Renal pelvis (tissue), 12 donors: ENCODE measurements at places on chromosomes 16 and 17. TPM values are rescaled to one million over a fixed set of nuclear protein-coding genes. Genes with fewer than 3 reads are reported as not detected.

ADAM11 gene
- 2.7 TPM for polyA plus RNA-seq

GRCh38 chr17:70786081-70786480, 616.7 kb downstream of the KCNJ2 start:
- DNase-seq, result no peak

- DNase-seq, result no peak
Measured at GRCh38 chr16:65123396-65124211, 1.7 kb upstream of the CDH11 start.

TPSD1 gene
- polyA plus RNA-seq, result 0.32 TPM

DNA sequence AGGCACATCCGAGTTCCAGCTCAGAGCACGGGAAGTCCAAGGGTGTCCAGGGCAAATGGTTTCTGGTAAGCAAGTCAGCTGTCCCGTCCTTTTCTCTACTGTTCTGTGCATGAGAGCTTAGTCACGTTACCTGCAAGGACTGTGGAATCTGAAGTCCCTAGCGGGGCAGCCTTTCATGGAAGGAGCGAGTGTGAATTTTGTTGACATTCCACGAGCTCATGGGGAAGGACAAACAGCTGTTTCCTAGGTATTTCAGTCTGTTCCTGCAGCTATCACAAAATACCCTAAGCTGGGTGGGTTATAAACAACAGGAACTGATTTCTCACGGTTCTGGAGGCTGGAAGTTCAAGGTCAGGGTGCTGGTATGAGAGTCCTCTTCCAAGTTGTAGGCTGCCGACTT, 109.2 kb downstream of the SDR42E1 start:
- DNase-seq, result no peak

DNA sequence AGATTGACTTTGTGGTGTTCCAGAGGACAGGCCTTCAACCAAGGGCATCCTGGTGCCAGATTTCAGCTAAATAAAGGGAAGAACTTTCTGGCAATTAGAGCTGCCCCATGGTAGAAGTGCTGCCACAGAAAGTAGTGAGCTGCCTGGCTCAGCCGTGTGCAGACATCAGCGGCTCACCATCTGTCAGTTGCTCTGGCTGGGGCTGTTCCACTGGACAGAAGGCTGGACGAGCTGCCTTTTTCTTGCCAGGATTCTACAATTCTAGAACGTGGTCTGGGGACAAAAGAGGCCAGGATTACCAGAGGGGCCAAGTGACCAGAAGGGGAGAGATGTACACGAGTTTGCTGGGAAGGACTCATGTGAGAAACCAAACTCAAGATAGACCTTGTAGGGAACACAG, 107.0 kb upstream of the RPL38 start:
- no peak for DNase-seq

DNA sequence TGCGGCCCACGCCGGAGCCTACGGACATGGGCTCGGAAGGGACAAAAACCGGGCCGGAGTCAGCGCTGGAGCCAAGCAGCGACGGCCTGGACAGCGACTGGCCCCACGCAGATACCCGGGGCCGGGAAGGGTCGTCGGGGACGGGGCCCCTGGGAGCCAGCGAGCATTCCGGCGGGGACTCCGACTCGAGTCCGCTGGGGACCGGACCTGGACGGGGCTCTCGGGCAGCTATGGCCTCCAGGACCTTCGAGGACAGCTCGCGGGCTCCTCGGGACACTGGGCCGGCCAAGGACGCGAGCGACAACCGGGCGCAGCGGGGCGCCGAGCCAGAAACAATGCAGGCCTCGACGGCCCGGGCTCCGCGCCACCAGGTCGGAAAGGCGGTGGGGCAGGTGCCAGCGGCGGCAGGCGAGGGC, 1.0 kb downstream of the MYO15B start:
- DNase-seq, result no peak

C16orf96 gene
- 0.38 TPM for polyA plus RNA-seq

- no peak for DNase-seq
Measured at GRCh38 chr17:78240839-78241238, 9.4 kb downstream of the TMEM235 start.

DNA sequence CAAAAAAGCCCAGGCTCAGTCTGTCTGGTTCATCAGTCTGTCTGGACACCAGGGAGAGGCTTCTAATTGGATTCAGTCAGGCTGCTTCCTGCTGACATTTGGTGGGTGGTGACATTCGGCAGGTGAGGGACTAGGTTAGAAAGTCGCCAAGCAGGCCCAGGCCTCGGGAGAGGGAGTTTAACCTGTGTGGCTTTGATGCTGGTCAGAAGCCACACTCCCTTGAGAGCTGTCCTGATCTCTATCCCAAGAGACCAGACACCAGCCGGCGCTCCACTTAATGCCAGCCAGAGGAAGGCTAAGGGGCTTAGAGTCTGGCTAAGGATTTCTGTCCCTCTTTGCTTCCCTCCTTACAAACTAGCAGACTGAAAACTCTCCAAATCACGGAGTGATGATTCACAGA, 135.0 kb downstream of the GSG1L start:
- no peak for DNase-seq

TEKT1 gene
- 0.73 TPM for polyA plus RNA-seq

C16orf46 gene
- polyA plus RNA-seq, result 4.1 TPM

GRCh38 chr16:53703590-53704444, at the start of the genes FTO and RPGRIP1L:
Gene FTO (plus strand): TSS chr16:53704156.
Gene RPGRIP1L (minus strand): TSS chr16:53703859. CDS start chr16:53700723, 3,136 bp downstream.
- peak; percentile 99 for DNase-seq

SLFN14 gene
- 0.17 TPM for polyA plus RNA-seq

DNA sequence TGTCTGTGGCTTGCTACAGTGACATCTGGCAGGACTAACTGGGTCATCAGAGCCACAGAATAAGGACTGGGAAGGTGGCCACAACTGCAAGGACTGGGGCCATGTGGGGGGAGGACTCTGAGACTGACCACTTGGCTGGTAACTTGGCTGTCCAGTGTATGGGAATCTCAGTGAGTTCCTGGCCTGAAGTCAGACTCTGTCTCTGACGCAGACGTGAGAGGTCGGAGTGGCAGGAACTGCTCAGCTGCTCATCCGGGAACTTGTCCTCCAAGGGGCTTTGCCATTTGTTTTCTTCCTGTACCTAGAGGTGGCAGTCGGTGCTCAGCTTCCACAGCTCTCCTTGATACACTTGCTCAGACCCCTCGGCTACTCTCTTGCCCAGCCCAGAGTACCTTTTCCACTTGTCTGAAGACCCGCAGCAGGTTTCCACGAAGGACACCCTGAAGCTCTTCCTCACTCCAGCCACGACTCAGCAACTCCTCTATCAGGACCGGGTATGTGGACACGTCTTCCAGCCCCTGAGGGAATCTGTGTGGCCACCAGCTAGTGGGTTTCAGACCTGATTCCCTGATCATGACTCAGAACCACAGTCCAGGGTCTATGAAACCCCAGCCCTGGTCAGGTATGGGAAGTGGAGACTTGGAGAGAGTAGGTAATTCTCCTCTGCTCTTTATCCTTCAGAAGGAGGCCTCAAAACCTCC, 7.3 kb upstream of the DPEP3 start:
- no peak for DNase-seq

GRCh38 chr16:11016993-11017392, 72.6 kb downstream of the CLEC16A start:
- no peak for DNase-seq

SPATA32 gene
- polyA plus RNA-seq, result 0.09 TPM

DNA sequence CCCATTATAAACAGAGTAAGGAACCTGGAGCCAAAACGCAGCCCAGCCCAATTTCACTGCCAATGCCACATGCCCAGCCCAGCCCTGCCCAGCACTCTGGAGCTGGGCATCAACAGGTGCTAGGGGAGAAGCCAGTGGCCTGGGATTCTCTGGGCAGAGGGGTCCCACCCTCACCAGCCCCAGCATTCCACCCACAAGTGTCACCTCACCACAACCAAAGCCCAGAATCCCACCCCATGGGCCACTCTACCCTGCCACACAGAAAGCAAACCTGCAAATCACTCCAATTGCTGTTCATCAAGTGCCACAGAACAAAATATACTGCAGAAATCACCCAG, 102.5 kb upstream of the CDH5 start:
- no peak for DNase-seq

DNA sequence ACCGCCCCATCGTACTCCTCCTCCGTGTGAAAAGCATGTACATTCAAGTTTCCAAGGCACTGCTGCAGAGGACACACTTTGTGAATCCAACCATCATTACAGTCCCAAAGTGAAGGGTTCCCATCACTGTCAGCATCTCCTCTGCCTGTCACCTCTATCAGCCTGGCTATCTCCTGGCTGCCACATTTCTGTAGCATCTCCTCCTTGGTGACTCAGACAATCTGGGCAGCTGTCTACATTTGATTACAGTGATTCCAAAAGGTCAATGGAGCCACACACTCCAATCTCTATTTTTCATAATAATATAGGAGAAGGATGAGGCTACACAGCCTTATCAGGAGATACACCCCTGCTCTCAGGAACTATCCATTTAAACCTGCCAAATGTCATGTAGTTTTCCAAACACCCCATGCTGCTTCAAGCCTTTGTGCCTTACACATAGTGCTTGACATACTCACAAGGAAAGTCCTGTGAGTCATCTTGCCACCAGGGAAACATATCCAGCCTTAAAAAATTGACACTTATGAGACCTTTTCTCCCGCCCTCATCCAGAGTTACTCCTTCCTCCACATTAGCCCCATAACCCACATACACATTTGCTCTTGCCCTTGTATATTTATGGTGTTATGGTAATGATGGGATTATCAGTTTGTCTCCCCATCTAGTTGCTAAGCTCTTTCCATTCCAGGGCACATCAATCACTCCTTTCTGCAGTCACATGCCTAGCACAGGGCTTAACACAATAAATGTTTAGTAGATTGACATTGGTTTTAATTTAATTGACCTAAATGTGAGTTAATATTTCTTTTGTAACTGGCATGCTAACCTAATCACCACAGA, 250.1 kb upstream of the CDH5 start:
- no peak for DNase-seq

LGALS9B gene
- not detected for polyA plus RNA-seq

GRCh38 chr17:27091043-27091497, 202.8 kb upstream of the WSB1 start:
- DNase-seq, result no peak

GRCh38 chr17:18089613-18090012, 1.9 kb downstream of the DRG2 start:
- DNase-seq, result no peak

DNA sequence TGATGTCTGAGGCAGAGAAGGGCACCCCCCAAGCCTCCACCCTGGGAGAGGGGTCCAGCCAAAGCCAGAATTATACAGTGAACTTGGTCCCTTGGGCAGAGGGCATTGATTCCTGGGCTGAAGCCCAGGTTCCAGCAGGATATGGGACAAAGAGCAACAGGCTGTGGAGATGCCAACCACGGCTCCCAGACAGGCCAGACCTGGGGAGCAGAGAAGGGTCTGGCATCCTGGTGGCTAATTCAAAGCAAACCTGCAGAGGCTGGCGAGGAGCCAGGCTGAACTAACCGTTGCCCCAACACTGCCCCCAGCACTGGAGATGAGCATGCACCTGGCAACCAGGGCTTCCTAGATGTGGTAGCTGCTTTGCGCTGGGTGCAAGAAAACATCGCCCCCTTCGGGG, 3.0 kb downstream of the CES3 start:
- DNase-seq, result no peak

DNA sequence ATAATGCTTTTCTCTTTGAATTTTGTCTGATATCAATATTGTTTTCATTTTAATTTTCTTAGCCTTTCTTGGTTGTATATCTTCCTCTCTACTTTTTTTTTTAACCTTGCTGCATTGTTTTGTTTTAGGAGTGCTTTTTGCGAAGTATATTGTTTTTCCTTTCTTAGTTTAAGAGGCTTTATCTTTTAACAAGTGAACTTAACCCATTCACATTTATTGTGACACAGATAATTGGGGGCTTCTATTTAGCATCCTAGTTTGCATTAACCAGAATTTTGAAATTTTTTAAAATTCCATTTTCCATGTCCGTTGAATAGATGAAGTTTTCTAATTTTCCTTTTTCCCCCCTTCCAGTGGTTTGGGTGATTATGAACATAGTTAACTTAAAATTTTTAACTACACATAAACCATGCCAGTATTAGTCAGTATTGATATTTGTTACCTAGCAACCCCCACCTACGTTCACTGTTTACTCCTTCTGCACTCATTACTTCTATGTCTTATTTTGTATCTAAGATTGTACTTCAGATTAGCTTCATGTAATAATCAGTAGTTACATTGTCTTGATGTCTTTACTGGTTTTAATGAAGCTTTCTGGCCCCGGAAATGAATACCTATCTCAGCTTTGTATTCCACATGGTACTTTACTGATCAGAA, 44.4 kb downstream of the TNRC6A start:
- no peak for DNase-seq

XYLT1 gene
- 6.9 TPM for polyA plus RNA-seq

DNA sequence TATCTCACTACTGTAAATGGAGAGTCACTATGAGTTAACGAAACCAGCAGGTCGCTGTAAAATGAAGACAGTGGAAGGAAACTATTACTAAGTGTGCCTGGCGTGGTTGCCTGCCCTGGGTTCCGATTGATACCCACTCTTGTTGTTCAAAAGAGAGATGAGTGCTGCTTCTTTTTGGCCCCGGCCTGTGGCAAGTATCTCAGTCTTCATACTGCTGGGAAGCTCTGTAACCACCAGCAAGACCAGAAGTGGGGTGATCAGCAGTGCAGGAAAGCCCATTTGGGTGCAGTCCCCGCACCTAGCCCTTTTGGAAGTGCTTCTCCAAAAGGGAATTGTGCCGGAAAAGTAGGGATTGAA, 104.5 kb downstream of the SNX29 start:
- no peak for DNase-seq

DNA sequence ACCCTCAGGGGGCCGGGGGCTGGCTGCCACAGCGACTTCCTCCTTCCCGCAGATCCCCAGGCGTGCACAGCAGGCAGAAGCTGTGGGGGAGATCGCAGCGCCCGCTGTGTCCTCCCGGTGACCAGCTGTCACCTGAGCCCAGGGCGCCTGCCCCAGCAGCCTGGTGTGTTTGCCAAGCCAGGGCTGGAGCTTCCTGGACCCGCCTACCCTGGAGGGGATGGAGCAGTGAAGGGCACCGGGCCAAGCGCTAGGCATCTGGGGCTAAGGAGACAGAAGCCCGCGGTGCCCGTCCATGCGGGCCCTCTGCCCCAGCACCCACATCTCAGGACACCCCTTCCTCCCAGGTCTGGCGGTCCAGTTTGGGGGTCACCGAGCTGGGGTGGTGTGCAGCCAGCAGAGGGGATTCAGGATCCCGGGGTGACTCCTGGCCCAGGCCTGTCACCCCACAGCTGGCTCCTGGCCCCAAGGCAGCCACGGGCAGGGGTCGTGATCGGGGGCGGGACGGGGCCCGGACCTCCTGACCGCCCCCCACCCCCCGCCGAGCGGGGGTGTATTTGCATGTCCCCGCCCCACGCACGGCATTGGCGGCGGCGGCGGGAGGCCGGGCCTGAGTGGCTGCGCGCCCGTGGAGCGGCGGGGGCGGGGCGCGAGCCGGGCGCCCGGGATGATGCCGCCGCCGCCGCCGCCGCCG, at the start of gene RAB26:
Gene RAB26 (plus strand): TSS at position 645 of the 691 bp plus-strand sequence. CDS start 159 bp downstream, outside the sequence.
- peak; percentile 69 for DNase-seq

ASGR1 gene
- 10.6 TPM for polyA plus RNA-seq

GRCh38 chr17:81921996-81922565, 4.1 kb upstream of the SIRT7 start:
- no peak for DNase-seq

- no peak for DNase-seq
Measured at GRCh38 chr16:15491411-15491810, 57.0 kb downstream of the BMERB1 start.
